Endothelial cell (in vitro differentiated cells): ENCODE measurements at places on chromosomes 11 and 22. TPM values are rescaled to one million over a fixed set of nuclear protein-coding genes. Genes with fewer than 3 reads are reported as not detected.

DNA sequence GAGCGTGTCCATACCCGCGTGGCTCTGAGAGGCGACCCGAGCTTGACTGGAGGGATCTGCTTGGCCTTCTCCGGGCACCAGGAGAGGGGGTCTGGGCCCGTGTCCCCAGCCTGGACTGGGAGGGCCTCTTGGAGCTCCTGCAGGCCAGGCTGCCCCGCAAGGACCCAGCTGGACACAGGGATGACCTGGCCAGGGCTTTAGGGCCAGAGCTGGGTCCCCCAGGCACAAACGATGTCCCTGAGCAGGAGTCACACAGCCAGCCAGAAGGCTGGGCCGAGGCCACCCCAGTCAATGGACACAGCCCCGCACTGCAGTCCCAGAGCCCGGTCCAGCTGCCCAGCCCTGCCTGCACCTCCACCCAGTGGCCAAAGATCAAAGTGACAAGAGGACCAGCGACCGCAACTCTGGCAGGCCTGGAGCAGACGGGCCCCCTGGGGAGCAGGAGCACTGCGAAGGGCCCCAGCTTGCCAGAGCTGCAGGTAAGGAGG is 38.2 kb downstream of the TRIOBP start:
- H3K36me3 ChIP-seq: peaks cover 7% of the 10 kb centered on the region
- no peak overlapping the region for H3K27ac ChIP-seq
- H3K4me1 ChIP-seq: no peaks in the 10 kb centered on the region
- DNase-seq: peak; percentile 67

Gene MIOX
- total RNA-seq: not detected

DNA sequence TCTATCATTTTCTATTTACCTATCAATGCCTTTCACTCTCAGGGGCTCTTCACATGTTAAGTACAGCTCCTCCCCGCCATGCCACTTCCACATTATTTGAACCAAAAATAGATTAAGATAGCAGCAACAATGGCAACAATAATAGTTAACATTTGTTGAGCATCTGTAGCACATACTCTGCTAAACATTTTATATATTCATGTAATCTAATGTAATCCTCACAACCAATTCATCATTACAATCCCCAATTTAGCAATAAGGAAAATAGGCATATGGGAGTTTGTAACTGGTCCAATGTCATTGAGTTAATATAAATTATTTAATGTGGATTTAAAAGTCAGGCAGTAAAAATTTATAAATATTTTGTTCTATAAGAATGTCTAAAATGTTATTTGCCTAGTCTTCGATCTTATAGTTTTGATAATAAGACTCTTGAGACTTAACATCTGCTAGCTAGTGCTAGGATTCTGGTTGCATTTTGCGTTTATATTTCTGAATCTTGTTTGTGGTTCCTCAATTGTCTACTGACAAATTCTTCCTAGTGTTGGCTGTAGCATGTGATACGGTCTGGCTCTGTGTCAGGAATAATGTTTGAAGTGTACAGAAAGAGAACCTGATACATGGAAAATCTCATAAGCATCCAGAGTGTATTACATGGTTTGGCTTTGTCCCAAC is 621.5 kb upstream of the LUZP2 start:
- H3K4me1 ChIP-seq: no peaks in the 10 kb centered on the region
- H3K27ac ChIP-seq: no peak overlapping the region
- H3K4me3 ChIP-seq: no peak overlapping the region
- no peaks in the 10 kb centered on the region for H3K36me3 ChIP-seq

DNA sequence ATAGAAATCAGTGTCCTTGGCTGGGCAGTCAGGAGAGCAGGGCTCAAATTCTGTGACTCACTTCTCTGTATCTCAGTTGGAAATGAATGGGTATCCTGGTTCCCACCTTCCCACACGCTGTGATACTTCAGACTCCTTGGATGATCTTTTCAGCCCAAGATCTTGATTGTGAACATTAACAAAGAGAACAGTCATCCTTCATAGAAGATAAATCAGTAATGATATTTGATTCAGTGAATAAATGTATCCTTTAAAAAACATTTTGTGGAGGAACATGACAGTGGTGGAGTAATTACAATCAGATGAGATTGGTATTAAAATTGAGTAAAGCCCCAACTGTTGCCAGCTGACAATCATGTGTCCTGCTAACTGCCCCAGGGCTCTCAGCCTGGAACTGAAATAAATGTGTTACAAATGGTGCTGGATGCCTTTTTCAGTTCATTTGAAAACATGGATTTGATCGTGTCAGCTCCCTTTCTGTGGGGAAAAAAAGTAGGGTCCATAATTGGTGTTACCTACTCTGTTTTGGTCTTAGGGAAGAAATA is 72.9 kb upstream of the OR5AN1 start:
- no peak overlapping the region for H3K27ac ChIP-seq
- no peaks in the 10 kb centered on the region for H3K4me1 ChIP-seq

DNA sequence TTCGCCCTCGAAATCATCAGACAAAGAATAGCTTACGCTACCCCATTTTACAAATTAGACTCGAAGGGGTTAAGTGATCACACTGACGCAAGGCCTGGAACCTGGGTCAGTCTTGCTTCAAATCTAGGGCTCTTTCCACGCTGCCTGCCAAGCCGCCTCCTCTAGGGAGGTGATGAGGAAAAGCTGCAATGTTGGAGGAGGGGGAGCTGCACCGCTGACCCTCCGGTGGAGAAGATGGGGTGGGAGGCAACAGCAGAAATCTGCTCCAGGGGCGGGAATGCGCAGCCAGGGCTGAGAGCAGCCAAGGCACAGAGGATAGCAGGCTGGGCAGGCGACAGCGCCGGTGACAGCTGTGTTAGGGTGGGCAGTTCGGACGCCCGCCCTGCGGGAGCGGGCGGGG is 595 bp downstream of the SYVN1 start:
- peak overlapping the region; percentile 99 for H3K4me3 ChIP-seq
- peaks cover 25% of the 10 kb centered on the region for H3K27me3 ChIP-seq
- H3K36me3 ChIP-seq: peaks cover 15% of the 10 kb centered on the region
- H3K27ac ChIP-seq: peak overlapping the region; percentile 89
- peak; percentile 17 for DNase-seq

Gene DGCR6
- 1.1 TPM for total RNA-seq
